ENCODE measurements at places on chromosomes 12 and 14.

DNA sequence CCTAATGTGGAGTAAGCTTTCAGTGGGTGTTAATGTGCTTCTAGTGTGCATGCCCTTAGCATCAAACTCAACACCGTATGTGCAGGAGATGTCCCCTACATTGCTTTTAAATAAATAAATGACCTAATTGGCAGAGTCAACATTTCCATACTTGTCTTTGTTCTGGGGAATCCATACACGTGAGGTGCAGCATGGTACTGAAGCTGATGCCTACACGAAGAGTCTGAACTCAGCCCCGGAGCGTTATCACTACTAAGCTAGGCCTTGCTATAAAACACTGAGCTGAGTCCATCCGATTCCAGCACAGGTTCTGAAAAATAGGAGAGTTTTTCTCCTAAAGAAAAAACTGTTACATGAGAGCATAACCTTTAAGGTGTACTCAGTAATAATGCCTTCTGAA lies 125.0 kb upstream of the DYRK2 start:
- no peak for DNase-seq

- no peak for DNase-seq
These were observed 125.5 kb upstream of the FAR2 start for GRCh38 chr12:29023436-29024076.

- DNase-seq, result peak; percentile 51
These were observed 98.9 kb downstream of the CHST11 start for GRCh38 chr12:104555648-104556047.

DNA sequence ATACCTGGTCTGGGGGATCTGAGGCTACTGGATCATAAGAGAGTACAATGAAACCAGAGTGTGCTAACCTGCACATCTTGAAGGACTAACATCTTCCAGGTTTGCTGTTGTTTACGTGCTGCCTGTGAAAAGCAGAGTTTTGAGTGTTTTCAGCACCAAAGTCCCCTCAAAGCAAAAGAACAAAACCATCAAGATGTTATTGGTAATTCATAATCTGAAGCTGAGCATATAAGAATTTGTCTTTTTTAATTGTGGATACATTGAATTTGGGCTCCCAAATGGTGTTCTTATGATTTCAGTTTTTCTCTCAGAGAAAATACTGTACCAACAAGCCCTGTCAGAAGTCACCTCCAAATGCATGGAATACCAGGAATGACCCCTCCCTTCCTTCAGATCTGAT lies 110.2 kb downstream of the BTG1 start:
- DNase-seq, result no peak

DNA sequence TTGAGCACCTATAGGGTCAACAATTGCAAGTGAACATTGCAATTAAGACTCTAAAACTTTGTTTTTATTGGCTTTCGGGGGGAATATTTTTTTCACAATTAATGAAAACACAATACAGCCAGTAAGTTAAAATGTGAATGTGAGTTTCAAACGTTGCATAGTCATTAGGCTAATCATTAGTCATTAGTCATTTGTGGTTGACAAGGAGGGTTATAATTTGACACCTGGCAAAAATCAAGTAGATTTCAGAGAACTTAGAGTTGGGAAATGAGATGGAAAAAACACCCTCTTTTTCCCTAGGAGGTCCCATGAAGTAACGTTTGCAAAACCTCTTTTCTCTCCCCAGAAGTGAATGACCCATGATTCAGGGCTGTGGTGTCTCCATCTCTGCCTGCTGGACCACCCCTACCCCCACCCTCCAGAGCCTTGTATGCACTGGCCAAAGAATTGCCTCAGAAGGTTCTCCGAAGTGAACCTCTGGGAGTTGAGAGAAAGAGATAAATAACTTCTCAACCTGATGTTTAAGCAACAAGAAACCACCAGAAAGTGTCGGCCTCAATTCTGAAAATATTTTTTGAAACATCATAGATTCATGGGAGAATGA lies 196.3 kb downstream of the PAX9 start:
- no peak for DNase-seq

- no peak for DNase-seq
These were observed 344.6 kb downstream of the C12orf75 start for GRCh38 chr12:105674871-105675699.
